ENCODE measurements at places on chromosomes 12 and 14. TPM values are rescaled to one million over a fixed set of nuclear protein-coding genes. Genes with fewer than 3 reads are reported as not detected.

The PLEKHD1 gene
- total RNA-seq: under 0.01 TPM

The AMHR2 gene
- not detected for total RNA-seq

The TRPV4 gene
- total RNA-seq: 0.51 TPM

The GALNT8 gene
- under 0.01 TPM for total RNA-seq

The DRAM1 gene
- 155 TPM for total RNA-seq

The LGR5 gene
- not detected for total RNA-seq

The HIF1A gene
- total RNA-seq: 216 TPM

The PIWIL1 gene
- not detected for total RNA-seq

The OVCH1 gene
- 0.51 TPM for total RNA-seq

The IAPP gene
- total RNA-seq: not detected

The KRT72 gene
- total RNA-seq: not detected

The SPTB gene
- under 0.01 TPM for total RNA-seq

The M6PR gene
- total RNA-seq: 338 TPM

The OLR1 gene
- 1.2 TPM for total RNA-seq

The BMP4 gene
- total RNA-seq: 77.5 TPM

The FAIM2 gene
- total RNA-seq: 3.6 TPM

The PRR13 gene
- total RNA-seq: 48.1 TPM

The RPGRIP1 gene
- under 0.01 TPM for total RNA-seq

The SLC35F4 gene
- total RNA-seq: not detected

The INHBE gene
- 26.4 TPM for total RNA-seq

The ANKLE2 gene
- total RNA-seq: 45.5 TPM

The EML1 gene
- 36.2 TPM for total RNA-seq

The ACSS3 gene
- 32.9 TPM for total RNA-seq

The RAP1B gene
- 121 TPM for total RNA-seq

The HPD gene
- total RNA-seq: 0.26 TPM

The RASSF3 gene
- 37.7 TPM for total RNA-seq

The MAP1LC3B2 gene
- 1.2 TPM for total RNA-seq

The EIF2S1 gene
- total RNA-seq: 152 TPM

The AMN1 gene
- total RNA-seq: 9.1 TPM

The PIP4P1 gene
- total RNA-seq: 24.7 TPM

The TEAD4 gene
- 7.4 TPM for total RNA-seq

The ARHGAP9 gene
- total RNA-seq: under 0.01 TPM

The SDSL gene
- total RNA-seq: 12.4 TPM

The CIROP gene
- 1.0 TPM for total RNA-seq

The GYS2 gene
- not detected for total RNA-seq

The PRB2 gene
- not detected for total RNA-seq

The LRRC43 gene
- 1.8 TPM for total RNA-seq

The RPL10L gene
- total RNA-seq: not detected

Measured in fibroblast of lung (primary cell).